Foreskin keratinocyte (primary cell): ENCODE measurements at places on chromosomes 3 and 15. TPM values are rescaled to one million over a fixed set of nuclear protein-coding genes. Genes with fewer than 3 reads are reported as not detected.

GOLGA8Q gene
- polyA plus RNA-seq, result not detected in 2 replicates

DCUN1D1 gene
- 7.6 and 9.0 TPM in 2 replicates for polyA plus RNA-seq

PTPN23 gene
- polyA plus RNA-seq, result 15.4 and 16.5 TPM in 2 replicates

DLL4 gene
- polyA plus RNA-seq, result not detected in 2 replicates

GOLGA8G gene
- polyA plus RNA-seq, result not detected in 2 replicates
